ENCODE measurements at places on chromosomes 13 and 19.

GRCh38 chr13:48386816-48387215 is 26.1 kb downstream of the LPAR6 start:
- DNase-seq = no peak

GRCh38 chr19:16206046-16206605 is 8.4 kb downstream of the AP1M1 start:
- DNase-seq = no peak

DNA sequence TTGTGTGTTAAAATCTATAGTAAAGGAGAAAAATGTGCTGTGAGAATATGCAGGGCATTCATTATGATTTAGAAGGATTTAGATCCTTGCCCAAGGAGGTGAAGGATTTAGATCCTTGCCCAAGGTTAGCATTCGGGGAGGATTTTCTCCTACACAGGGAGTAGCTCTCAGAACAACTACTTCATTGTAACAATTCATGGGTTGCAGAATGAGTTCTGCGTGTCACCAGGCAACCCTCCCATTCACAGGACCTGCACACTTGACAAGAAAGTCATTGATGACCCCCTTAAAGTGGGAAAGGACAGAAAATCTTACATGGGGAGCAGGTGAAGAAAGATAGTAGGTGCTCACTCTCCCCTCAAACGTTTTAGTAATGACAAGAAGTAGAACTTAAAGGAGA is 167.1 kb upstream of the MAB21L1 start:
- DNase-seq = no peak

- DNase-seq = no peak
Observed at GRCh38 chr13:68050761-68051160, 820.6 kb upstream of the PCDH9 start.
